ENCODE measurements at places on chromosomes 2 and 18.

GRCh38 chr2:216030216-216030615 is 16.9 kb upstream of the MREG start:
- no peak for DNase-seq

- DNase-seq: no peak
These were observed 10.7 kb upstream of the GALNT3 start for GRCh38 chr2:165804719-165805118.

- no peak for DNase-seq
These were observed 40.3 kb upstream of the KCNJ13 start for GRCh38 chr2:232816657-232817056.

- DNase-seq: no peak
These were observed 386.2 kb downstream of the GALR1 start for GRCh38 chr18:77635858-77636257.

All from activated CD4-positive, alpha-beta T cell treated with anti-CD3 and anti-CD28 coated beads for 24 hours (primary cell).